ENCODE measurements at places on chromosomes 2 and 18.

DNA sequence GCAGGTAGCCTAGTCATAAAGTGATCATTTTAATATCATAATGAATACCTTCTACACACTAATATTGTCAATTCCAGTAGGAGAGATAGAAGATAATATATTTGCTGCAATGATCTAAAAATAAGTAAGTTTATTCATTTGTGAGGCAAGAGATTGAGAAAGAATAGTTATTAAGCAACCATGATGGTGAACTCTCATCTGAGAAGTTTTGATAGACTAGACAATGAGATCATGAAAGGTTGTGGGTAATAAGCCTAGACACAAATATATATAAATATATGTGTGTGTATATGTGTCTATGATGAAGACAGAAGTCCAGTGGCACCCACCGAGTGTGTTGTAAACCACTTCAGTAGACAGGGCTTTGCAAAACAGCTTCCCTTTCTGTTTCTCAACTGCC is 181.0 kb upstream of the CHST9 start:
- no peak for DNase-seq

GRCh38 chr2:85989288-85989865 is 100.6 kb upstream of the ST3GAL5 start:
- no peak for DNase-seq

GRCh38 chr18:49072524-49072934 is 121.8 kb upstream of the SMAD7 start:
- no peak for DNase-seq

- no peak for DNase-seq
These were observed 237.0 kb downstream of the HNMT start for GRCh38 chr2:138201286-138201685.

- no peak for DNase-seq
These were observed 152.8 kb downstream of the DSEL start for GRCh38 chr18:67363694-67364093.

All from H7 (cell line).